ENCODE measurements at places on chromosomes 11 and 22. TPM values are rescaled to one million over a fixed set of nuclear protein-coding genes. Genes with fewer than 3 reads are reported as not detected.

GRCh38 chr11:9748361-9748970 is 84.6 kb downstream of the SWAP70 start:
- H3K4me1 ChIP-seq, result peaks cover 11% of the 10 kb centered on the region
- H3K36me3 ChIP-seq, result peaks cover 64% of the 10 kb centered on the region
- peak; percentile 38 for DNase-seq
- no peak overlapping the region for H3K4me3 ChIP-seq
- peak overlapping the region; percentile 31 for H3K27ac ChIP-seq

- H3K27me3 ChIP-seq, result no peaks in the 10 kb centered on the region
- H3K27ac ChIP-seq, result no peak overlapping the region
- H3K36me3 ChIP-seq, result no peaks in the 10 kb centered on the region
- DNase-seq, result no peak
- H3K4me3 ChIP-seq, result no peak overlapping the region
- no peaks in the 10 kb centered on the region for H3K4me1 ChIP-seq
Observed at GRCh38 chr11:19599681-19600080, 113.0 kb upstream of the NAV2 start.

GRCh38 chr22:24039046-24039445 is 27.9 kb downstream of the CABIN1 start:
- H3K4me3 ChIP-seq, result no peak overlapping the region
- no peak overlapping the region for H3K27ac ChIP-seq
- peaks cover 77% of the 10 kb centered on the region for H3K36me3 ChIP-seq
- H3K4me1 ChIP-seq, result no peaks in the 10 kb centered on the region
- H3K27me3 ChIP-seq, result no peaks in the 10 kb centered on the region

DNA sequence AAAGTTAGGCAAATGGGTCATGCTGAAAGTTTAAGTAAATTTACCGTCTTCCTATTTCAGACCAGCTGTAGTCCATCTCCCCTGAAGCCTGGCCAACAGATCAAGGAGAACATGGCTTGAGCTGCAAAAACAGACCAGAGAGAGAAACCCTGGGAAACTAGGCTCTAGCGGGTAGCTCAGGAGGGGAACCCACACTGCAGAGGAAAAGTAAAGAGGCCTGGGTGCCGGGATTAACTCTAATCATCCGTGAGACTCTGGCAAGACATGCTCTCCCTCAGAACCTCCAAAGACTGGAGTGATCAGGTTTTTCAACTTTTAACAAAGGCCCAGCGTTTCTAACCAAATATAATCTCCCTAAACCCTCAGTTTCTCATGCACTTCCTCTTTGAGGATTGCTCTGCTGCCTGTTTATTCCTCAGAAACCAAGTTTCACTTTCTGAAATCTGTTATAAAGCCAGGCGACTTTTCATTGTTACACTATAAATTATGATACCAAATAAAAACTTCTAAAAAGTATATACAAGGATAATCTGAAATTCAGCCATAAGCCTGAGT is 67.5 kb downstream of the GAB2 start:
- peaks cover 91% of the 10 kb centered on the region for H3K4me1 ChIP-seq
- H3K4me3 ChIP-seq, result no peak overlapping the region
- H3K27ac ChIP-seq, result peak overlapping the region; percentile 80
- H3K36me3 ChIP-seq, result no peaks in the 10 kb centered on the region
- no peaks in the 10 kb centered on the region for H3K27me3 ChIP-seq

GGTLC3 gene
- polyA plus RNA-seq, result 1.3 TPM

- H3K27ac ChIP-seq, result peak overlapping the region; percentile 67
- H3K4me1 ChIP-seq, result peaks cover 33% of the 10 kb centered on the region
- no peak overlapping the region for H3K4me3 ChIP-seq
- H3K27me3 ChIP-seq, result no peaks in the 10 kb centered on the region
- H3K36me3 ChIP-seq, result no peaks in the 10 kb centered on the region
Observed at GRCh38 chr11:2825889-2826678, 59.5 kb downstream of the CDKN1C start.

DNA sequence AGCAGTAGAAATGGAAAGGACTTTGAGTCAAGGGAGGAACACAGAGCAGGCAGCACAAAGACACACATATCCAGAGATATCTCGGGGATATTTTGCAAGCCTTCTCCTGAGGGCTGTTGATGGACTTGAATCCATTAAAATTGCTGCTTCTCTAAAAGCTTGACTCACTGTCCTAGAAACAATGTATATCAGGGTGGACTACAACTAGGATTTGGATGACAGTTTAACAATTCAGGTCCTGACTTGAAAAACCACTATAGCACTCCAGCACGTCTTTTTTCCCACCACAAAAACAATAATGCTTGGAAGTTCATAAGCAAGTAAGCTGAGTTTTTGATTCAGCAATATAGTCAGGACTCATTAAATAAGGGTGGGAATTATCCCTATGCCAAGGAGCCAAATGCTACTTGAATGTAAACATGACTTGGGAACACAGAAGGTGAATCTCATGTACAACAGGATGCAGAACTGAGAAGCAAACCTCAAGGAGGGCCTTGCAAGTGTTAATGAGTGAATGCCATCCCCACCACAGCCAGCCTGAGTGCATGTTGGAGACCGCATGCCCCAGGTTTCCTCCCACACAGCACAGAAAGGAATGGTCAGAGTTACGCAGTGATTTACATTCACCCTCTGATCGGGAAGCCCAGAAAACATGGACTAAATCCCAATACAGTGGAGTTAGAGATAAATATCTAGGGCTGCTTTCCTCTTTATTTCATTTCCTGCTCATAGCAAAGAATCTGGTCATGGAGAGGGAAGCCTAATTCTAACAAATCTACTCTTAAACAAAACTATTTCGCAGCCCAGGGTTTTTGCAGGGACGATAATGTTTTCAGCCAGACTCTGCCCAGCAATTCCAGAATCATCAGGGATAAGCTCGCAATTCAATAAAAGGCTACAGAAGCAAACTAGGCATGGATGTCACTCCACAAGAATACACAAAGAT is 98.4 kb upstream of the OR9G4 start:
- H3K4me3 ChIP-seq, result no peak overlapping the region
- no peaks in the 10 kb centered on the region for H3K27me3 ChIP-seq

SMARCB1 gene
- 152 TPM for polyA plus RNA-seq

DNA sequence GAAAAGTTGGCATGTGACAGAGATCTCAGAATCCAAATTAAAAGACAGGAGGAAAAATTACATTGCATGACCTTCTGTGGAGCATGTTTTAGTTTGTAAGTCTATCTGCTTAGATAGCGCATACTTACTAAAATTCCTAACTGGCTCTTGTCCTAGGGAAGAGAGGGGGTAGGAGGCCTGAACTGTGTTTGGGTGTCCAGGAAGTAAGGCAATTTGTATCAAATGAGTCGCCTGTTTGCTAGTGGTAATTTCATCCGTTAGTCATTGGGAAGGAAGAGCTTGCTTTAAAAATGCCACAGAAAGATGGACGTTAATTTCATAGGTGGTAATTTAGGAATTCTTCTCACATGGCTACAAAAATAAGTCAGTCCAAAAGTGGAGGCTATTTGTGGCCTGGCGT is 18.5 kb downstream of the GRK3 start:
- no peak overlapping the region for H3K4me3 ChIP-seq
- H3K27ac ChIP-seq, result no peak overlapping the region
- no peak for DNase-seq
- H3K36me3 ChIP-seq, result no peaks in the 10 kb centered on the region

DNA sequence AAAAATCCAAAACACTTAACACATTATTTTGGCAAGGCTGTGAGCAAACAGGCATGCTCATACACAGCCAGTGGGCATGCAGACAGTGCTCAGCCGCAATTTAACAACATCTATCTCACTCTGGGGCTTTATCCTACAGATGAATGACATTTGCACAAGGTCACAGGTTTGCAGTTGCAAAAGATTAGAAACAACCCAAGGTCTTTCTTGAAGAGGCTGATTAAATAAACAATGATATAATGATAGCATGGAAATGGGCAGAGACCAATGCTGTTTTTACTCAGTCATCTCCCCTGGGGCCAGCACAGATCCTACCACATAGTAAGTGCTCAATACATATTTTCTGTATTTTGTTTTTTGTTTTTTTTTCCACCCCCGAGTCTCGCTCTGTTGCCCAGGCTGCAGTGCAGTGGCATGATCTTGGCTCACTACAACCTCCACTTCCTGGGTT is 9.4 kb downstream of the A4GALT start:
- H3K4me3 ChIP-seq, result no peak overlapping the region
- no peaks in the 10 kb centered on the region for H3K36me3 ChIP-seq
- DNase-seq, result no peak
- H3K4me1 ChIP-seq, result peaks cover 6% of the 10 kb centered on the region
- H3K27ac ChIP-seq, result no peak overlapping the region

DNA sequence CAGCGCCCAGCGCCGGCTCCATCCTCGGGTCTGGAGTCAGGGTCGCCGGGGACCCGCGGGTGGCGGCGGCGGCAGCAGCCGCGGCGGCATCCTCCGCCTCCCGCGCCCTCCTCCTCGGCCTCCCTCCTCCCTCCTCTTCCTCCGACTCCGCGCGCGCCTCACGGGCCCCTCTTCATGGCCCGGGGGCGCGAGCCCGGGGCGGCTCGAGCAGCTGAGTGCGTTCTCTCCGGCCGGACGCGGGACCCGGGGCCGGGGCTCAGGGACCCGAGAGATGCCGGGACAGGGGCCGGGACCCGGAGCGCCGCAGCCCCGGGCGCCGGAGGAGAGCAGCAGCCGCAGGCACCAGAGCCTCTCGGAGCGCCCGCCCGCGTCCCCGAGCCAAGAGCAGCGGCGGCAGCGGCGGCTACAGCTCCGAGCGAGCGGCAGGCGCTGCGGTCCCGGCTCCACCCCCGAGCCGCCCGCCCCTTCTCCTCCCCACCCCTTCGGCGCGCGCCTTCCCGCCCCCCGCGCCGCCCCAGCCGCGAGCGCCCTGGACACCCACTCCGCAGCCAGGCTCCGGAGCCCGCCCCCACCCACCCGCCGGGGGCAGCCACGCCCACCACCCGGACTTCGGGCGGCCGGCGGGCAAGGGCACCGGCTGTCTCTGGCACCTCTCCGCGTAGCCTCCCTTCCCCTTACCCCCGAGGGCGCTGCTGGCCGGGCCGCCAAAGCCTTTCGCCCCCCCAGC is at the start of gene CHST1:
Gene CHST1 (minus strand): TSS at position 417 of the 727 bp plus-strand sequence. CDS start 14,699 bp downstream, outside the sequence.
- H3K36me3 ChIP-seq, result no peaks in the 10 kb centered on the region
- no peak within 1 kb of the TSS for H3K27ac ChIP-seq
- DNase-seq, result no peak
- H3K27me3 ChIP-seq, result peaks cover 16% of the 10 kb centered on the region
- peaks cover 11% of the 10 kb centered on the region for H3K4me1 ChIP-seq
- H3K4me3 ChIP-seq, result peak within 1 kb of the TSS; percentile 46

DNA sequence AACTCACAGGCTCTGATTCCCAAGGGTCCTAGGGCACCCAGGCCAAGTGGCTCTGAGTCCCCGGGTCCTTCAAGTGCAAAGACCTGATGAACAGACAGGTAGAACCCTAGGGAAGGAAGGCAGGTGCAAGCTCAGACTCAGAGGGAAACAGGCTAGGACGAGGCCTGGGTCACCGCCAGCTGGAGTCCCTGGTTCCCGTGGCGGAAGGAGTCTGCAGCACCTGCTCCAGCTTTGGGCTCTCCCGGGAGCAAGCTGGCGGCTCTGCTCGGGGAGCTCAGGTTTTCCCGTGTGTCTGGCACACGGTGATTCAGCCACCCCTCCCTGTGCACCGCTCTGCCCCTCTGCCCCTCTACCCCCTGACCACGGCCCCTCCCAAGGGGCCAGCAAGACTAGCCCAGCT is 59.8 kb downstream of the WNT7B start:
- no peaks in the 10 kb centered on the region for H3K36me3 ChIP-seq
- peaks cover 5% of the 10 kb centered on the region for H3K4me1 ChIP-seq
- DNase-seq, result no peak
- H3K27ac ChIP-seq, result no peak overlapping the region
- peaks cover 21% of the 10 kb centered on the region for H3K27me3 ChIP-seq

CYP2D6 gene
- polyA plus RNA-seq, result 6.8 TPM

- H3K36me3 ChIP-seq, result no peaks in the 10 kb centered on the region
- H3K27me3 ChIP-seq, result no peaks in the 10 kb centered on the region
- no peak overlapping the region for H3K27ac ChIP-seq
- H3K4me3 ChIP-seq, result no peak overlapping the region
Observed at GRCh38 chr11:3139481-3140290, 25.4 kb downstream of the OSBPL5 start.

GRCh38 chr11:45523760-45524159 is 141.7 kb downstream of the CHST1 start:
- H3K27me3 ChIP-seq, result no peaks in the 10 kb centered on the region
- H3K36me3 ChIP-seq, result no peaks in the 10 kb centered on the region
- no peak overlapping the region for H3K4me3 ChIP-seq
- no peak overlapping the region for H3K27ac ChIP-seq
- DNase-seq, result no peak

- peaks cover 20% of the 10 kb centered on the region for H3K4me1 ChIP-seq
- H3K36me3 ChIP-seq, result peaks cover 39% of the 10 kb centered on the region
- H3K4me3 ChIP-seq, result no peak overlapping the region
- H3K27ac ChIP-seq, result peak overlapping the region; percentile 94
- DNase-seq, result no peak
Observed at GRCh38 chr11:46364056-46364455, 16.8 kb downstream of the DGKZ start.

- DNase-seq, result no peak
- H3K36me3 ChIP-seq, result peaks cover 90% of the 10 kb centered on the region
- H3K4me1 ChIP-seq, result no peaks in the 10 kb centered on the region
- H3K27me3 ChIP-seq, result no peaks in the 10 kb centered on the region
- H3K27ac ChIP-seq, result no peak overlapping the region
- no peak overlapping the region for H3K4me3 ChIP-seq
Observed at GRCh38 chr11:993632-994167, 42.8 kb downstream of the MUC6 start.

GRCh38 chr22:38114484-38115398 is 4.3 kb upstream of the BAIAP2L2 start:
- H3K4me1 ChIP-seq, result no peaks in the 10 kb centered on the region
- H3K27me3 ChIP-seq, result no peaks in the 10 kb centered on the region
- H3K27ac ChIP-seq, result no peak overlapping the region
- no peak overlapping the region for H3K4me3 ChIP-seq
- H3K36me3 ChIP-seq, result no peaks in the 10 kb centered on the region

GLYAT gene
- polyA plus RNA-seq, result 0.35 TPM

MAJIN gene
- polyA plus RNA-seq, result not detected

DNA sequence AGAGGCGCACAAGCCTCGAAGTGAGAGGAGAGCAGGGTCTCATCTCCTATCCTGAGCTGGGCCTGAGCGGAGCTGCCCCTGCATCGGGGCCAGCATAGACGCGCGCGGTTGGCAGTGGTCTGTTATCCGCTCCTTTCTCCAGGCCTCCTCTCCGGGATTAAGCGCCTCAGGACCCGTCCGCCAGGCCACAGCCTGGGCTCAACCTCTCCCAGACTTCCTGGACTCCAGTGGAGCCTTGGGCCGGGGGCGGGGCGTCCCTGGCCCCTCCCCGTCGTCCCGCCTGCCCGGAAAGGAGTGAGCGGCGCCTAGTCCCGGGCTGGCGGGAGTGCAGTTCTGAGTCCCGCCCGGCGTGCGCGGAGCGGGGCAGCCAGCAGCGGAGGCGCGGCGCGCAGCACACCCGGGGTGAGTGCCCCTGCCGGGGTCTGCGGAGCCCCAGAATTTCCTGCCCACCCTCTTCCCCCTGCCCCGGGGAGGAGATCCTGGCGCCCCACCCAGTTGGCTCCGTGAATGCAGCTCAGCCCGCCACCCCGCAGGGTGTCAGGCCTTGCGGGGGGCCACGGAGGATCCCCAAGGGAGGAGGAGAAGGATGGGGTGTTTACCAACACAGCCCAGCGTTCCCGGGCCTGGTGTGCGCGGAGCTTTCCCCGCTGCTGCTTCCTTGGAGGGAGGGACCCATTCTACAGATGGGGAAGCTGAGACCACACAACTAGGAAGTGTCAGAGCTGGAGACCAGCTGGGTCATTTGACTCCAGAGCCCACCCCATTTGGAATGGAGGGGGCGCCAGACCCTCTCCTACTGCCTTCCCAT is at the start of gene TCIRG1:
Gene TCIRG1 (plus strand): TSS at position 308 of the 808 bp plus-strand sequence. CDS start 2,247 bp downstream, outside the sequence.
- peaks cover 20% of the 10 kb centered on the region for H3K4me1 ChIP-seq
- H3K27me3 ChIP-seq, result no peaks in the 10 kb centered on the region
- peak; percentile 62 for DNase-seq
- peak within 1 kb of the TSS; percentile 78 for H3K4me3 ChIP-seq
- H3K27ac ChIP-seq, result peak within 1 kb of the TSS; percentile 90
- peaks cover 36% of the 10 kb centered on the region for H3K36me3 ChIP-seq
